ENCODE measurements at places on chromosomes 2 and 18. TPM values are rescaled to one million over a fixed set of nuclear protein-coding genes. Genes with fewer than 3 reads are reported as not detected.
A peak's percentile ranks its signal among the peaks of the same experiment; 100 is the strongest.

DNA sequence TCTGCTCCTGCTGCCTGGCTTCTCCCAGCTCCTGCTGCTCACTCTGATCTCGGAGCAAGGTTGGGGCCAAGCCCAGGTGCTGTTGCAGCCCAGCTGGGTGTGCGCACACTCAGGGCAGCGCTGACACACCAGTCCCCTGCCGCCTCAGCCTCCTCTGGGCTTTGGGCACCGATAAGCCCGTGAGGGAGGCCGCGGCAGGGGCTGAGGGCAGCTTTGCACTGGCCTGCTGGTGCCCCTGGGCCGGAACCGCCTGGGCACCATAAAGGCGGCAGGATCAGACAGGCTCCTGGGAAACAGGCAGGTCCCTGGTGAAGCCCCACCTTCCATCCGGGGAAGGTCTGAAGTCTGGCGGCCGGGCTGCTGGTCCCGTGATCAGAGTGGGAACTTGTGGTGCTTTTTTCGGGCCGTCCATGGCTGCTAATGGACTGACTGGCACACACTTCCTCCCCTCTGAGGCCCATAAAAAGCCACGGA is 14.1 kb upstream of the EML6 start:
- H3K27ac ChIP-seq = no peak overlapping the region
- H3K36me3 ChIP-seq = no peaks in the 10 kb centered on the region
- H3K4me1 ChIP-seq = no peaks in the 10 kb centered on the region

DNA sequence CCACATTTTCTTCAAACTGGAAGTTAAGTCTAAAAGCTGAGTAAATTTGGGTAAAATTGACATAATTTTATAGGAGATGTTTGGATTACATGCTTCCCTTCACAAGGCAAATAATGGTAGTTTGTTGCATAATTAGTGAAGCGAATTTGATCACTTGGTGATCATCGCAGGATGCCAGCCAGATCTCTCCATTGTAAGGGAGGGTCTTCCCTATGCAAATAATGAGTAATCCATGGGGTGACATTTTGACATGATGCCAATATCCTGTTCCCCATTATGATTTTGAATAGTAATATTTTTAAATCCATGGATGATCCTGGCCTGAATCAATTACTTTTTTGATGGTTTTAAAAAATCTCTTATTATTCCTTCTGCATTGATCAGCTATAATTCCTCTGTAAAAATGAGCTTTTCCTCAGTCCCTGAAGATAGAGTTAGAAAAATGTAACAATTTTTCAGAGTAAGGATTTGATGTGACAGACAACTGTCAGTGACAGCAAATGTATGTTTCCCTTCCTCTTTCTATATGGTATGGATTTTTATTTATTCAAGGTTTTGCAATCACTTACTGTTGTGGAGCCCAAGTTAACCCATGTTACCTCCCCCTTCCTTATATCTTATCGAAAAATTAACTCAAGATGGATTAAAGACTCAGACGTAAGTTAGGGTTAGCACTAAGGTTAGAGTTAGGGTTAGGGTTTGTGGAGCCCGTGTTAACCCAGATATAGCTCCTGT is 21.4 kb downstream of the CCL20 start:
- DNase-seq = no peak
- H3K36me3 ChIP-seq = no peaks in the 10 kb centered on the region
- H3K27me3 ChIP-seq = no peaks in the 10 kb centered on the region
- peaks cover 3% of the 10 kb centered on the region for H3K4me1 ChIP-seq

DNA sequence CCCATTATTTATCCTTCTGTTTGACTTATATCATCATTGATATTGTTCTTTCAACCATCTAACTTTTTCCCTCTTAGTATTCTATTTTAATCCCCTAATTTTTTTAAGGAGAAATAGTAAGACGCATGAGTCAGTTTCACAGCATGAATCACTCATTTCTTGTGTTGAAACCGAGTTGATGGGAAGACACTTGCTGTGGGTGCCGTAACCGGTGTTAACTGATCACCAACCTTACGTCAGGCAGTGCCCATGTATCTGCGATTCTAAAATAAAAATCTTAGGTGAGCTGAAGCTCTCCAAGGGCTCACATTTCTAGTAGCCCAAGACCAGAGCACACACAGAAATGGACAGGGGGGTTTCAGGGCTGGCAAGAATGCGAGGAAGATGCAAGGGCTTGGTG is 348.1 kb downstream of the GALR1 start:
- no peak overlapping the region for H3K27ac ChIP-seq
- no peaks in the 10 kb centered on the region for H3K36me3 ChIP-seq
- DNase-seq = no peak
- H3K4me3 ChIP-seq = no peak overlapping the region

- H3K36me3 ChIP-seq = peaks cover 14% of the 10 kb centered on the region
Observed at GRCh38 chr2:127070221-127070620, 36.7 kb downstream of the BIN1 start.

- H3K36me3 ChIP-seq = no peaks in the 10 kb centered on the region
- peaks cover 36% of the 10 kb centered on the region for H3K4me1 ChIP-seq
- H3K27ac ChIP-seq = no peak overlapping the region
- no peak overlapping the region for H3K4me3 ChIP-seq
- H3K27me3 ChIP-seq = no peaks in the 10 kb centered on the region
- DNase-seq = no peak
Observed at GRCh38 chr2:85794491-85795121, 40.8 kb downstream of the ATOH8 start.

DNA sequence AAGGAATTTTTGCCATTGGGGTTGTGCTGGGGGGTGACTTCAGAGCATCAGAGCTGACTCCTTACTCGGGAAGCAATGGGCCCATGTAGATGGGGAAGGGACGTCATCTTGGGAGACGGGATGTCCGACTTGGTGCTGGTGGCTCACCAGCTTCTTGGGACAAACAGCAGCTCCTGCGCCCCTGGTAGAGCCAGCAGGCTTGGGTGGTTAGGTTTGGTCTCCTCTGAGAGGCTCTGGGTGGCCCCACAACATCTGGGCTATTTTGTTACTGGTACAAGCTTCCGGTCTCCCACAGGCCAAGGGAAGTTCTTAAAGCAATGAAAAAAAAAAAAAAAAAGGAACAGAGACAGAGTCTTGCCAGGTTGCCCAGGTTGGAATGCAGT is 1.8 kb downstream of the NGEF start:
- H3K27ac ChIP-seq = no peak overlapping the region
- no peak overlapping the region for H3K4me3 ChIP-seq
- no peaks in the 10 kb centered on the region for H3K27me3 ChIP-seq

- H3K4me3 ChIP-seq = peak overlapping the region; percentile 50
- H3K27me3 ChIP-seq = no peaks in the 10 kb centered on the region
- peaks cover 3% of the 10 kb centered on the region for H3K4me1 ChIP-seq
- peak; percentile 90 for DNase-seq
- H3K27ac ChIP-seq = peak overlapping the region; percentile 96
- H3K36me3 ChIP-seq = no peaks in the 10 kb centered on the region
Observed at GRCh38 chr18:3448838-3449511, 997 bp upstream of the TGIF1 start.

DNA sequence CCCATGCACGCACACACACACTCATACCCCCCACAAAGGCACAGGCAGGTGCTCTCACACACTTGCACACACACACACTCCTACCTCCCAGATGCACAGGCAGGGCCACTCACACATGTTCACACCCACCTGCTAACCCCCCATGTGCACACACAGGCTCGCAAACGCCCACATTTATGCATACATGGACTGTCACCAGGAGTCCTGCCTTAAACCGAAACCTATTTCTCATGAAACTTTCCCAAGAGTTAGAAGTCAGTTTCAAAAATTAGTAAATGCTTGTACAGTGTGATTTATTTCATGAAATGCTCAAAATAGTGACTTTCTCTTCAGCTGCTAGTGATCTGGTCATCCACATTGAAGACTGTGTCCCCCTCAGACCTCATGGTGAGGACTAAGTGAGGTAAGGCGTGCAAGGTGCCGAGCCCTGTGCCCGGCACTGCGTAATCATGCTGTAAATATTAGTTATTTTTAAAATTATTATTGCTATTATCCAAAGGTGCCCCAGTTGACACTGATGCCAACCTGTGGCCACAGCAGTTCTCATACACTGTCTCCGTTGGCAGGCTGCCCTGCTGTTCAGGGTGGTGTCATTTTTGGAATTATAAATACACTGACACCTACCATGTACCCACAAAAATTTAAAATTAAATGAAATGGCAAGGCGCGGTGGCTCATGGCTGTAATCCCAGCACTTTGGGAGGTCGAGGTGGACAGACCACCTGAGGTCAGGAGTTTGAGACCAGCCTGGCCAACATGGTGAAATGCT is 12.4 kb downstream of the CNNM4 start:
- no peaks in the 10 kb centered on the region for H3K36me3 ChIP-seq
- H3K4me1 ChIP-seq = peaks cover 9% of the 10 kb centered on the region
- DNase-seq = no peak
- H3K27me3 ChIP-seq = no peaks in the 10 kb centered on the region
- H3K4me3 ChIP-seq = no peak overlapping the region
- no peak overlapping the region for H3K27ac ChIP-seq

DNA sequence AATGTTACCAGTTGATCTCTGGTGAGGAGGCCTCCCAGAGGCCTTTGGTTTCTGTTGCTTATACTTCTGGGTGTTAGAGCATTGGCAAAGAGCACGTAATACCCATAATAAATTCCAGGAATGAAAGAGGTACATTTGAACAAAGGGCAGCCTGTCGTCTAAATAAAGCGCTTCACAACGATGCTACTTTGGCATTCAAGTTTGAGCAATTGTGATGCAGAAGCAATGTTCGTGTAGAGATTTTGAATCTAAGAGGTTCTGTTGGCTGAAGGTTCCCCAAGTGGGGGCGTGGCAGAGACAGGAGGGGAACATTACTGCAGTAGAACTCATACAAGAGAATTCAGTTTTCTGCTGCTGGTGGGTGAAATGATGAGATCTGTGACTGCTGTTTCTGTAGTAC is 27.8 kb downstream of the ZNF532 start:
- H3K27ac ChIP-seq = no peak overlapping the region
- peaks cover 19% of the 10 kb centered on the region for H3K4me1 ChIP-seq
- H3K4me3 ChIP-seq = no peak overlapping the region
- DNase-seq = no peak

GRCh38 chr2:163527381-163527780 is 208.4 kb downstream of the FIGN start:
- DNase-seq = no peak
- no peak overlapping the region for H3K27ac ChIP-seq
- H3K27me3 ChIP-seq = no peaks in the 10 kb centered on the region

DNA sequence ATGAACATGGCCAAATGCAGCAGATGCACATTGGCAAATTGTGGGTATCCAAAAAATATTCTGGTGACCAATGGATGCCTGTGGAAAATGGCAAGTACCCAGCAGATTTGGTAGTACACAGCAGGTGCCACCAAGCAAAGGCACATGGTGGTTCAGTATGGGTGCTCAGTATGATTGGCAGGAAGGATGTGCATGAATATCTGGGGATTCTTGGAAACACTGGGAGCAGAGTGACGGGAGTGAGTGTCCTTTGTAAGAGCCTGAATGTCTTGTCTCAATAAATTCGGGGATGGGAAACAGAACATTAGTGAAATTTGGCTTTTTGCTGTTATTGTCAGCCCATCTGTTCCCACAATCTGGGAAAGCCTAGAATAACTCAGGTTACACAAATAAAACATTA is 36.8 kb upstream of the ACADL start:
- no peaks in the 10 kb centered on the region for H3K4me1 ChIP-seq
- H3K27ac ChIP-seq = no peak overlapping the region
- H3K27me3 ChIP-seq = no peaks in the 10 kb centered on the region

GRCh38 chr18:13306583-13306982 is 88.0 kb downstream of the LDLRAD4 start:
- no peak overlapping the region for H3K4me3 ChIP-seq
- DNase-seq = no peak
- H3K36me3 ChIP-seq = peaks cover 2% of the 10 kb centered on the region

DNA sequence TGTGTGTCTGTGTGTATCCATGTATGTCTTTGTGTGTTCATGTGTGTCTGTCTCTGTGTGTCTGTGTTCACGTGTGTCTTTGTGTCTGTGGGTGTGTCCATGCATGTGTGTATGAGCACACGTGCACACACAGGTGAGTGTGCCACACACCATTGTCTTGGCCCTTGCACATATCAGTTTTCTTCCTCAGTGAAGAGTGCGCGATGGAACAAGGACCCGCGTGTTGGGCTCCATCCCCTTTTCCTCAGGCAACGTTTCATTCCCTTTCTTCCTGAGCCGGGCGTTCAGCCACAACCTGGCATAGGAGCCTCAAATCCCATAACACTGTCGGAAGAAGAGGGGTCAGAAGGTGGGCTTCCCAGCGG is 74.3 kb downstream of the PTGR3 start:
- H3K4me1 ChIP-seq = no peaks in the 10 kb centered on the region
- no peak overlapping the region for H3K4me3 ChIP-seq
- H3K36me3 ChIP-seq = no peaks in the 10 kb centered on the region
- no peak overlapping the region for H3K27ac ChIP-seq
- no peak for DNase-seq
- H3K27me3 ChIP-seq = no peaks in the 10 kb centered on the region

GRCh38 chr2:106090916-106091618 is 103.0 kb downstream of the UXS1 start:
- no peak overlapping the region for H3K27ac ChIP-seq
- no peak for DNase-seq
- H3K36me3 ChIP-seq = no peaks in the 10 kb centered on the region
- H3K4me1 ChIP-seq = no peaks in the 10 kb centered on the region

DNA sequence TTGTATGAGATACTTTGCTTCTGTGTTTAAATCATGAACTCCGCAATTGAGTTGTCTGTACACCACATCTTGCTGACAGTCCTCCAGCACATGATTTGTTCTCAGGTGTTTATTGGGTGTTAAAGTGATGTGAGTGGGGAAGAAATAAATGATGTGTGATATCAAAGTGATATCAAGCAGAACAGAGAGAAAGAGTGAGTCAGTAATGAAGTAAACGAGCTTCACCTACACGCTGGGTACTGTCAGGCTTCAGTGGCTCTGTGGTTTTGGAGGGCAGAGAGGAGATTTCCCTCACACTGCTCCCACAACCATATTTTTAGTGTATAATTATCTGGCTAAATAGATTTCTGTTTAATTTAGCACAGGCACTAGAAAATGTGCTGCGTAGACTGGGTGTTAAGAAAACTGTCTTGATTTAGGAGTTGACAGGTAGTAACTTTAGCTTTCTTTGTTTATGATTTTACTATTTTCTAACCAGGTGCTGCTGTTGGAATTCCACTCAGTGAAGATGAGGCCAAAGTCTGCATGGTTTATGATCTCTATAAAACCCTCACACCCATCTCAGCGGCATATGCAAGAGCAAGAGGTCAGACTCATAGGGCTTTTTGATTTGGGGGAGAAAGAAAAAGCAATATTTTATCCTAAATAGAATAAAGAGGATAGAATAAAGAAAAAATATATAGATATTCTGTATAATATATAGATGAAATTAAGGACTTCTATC is 21.2 kb downstream of the ATIC start:
- no peak overlapping the region for H3K4me3 ChIP-seq
- no peak overlapping the region for H3K27ac ChIP-seq
- no peaks in the 10 kb centered on the region for H3K27me3 ChIP-seq
- H3K4me1 ChIP-seq = no peaks in the 10 kb centered on the region
- H3K36me3 ChIP-seq = peaks cover 8% of the 10 kb centered on the region

GRCh38 chr18:36314754-36315153 is 17.2 kb downstream of the FHOD3 start:
- no peak overlapping the region for H3K4me3 ChIP-seq
- peak overlapping the region; percentile 85 for H3K27ac ChIP-seq
- H3K4me1 ChIP-seq = no peaks in the 10 kb centered on the region
- peaks cover under 1% of the 10 kb centered on the region for H3K27me3 ChIP-seq

TMEM198 gene
- total RNA-seq = 1.3 TPM

ZNF385B gene
- total RNA-seq = 47.3 TPM

MBP gene
- total RNA-seq = 64.1 TPM

TUBA3E gene
- not detected for total RNA-seq

COL4A4 gene
- total RNA-seq = 20.1 TPM

TACR1 gene
- 0.63 TPM for total RNA-seq

UGT1A9 gene
- total RNA-seq = not detected

PRKAG3 gene
- not detected for total RNA-seq
